Hindlimb muscle (tissue), 1 donor: ENCODE measurements at places on chromosomes 1 and 21.
A peak's percentile ranks its signal among the peaks of the same experiment; 100 is the strongest.

DNA sequence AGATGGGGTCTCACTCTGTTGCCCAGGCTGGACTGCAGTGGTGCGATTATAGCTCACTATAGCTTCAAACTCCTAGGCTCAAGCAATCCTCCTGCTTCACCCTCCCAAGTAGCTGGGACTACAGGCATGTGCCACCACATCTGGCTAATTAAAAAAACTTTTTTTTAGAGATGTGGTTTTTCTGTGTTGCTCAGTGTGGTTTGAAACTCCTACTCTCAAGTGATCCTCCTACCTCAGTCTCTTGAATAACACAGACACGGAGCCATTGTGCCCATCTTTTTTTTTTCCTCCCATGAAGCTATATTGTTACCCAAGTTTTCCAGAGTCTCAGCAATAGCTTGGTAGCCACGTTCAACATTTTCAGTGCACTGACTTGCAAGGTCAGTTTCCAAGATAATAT lies 2.7 kb downstream of the GIPC2 start:
- DNase-seq: no peak

GRCh38 chr1:223525546-223525945 lies 132.3 kb downstream of the CCDC185 start:
- no peak for DNase-seq

GRCh38 chr1:33007190-33008050 lies 29.3 kb downstream of the AK2 start:
- DNase-seq: no peak

GRCh38 chr1:202834771-202835547 lies 24.2 kb downstream of the PCAT6 start:
- DNase-seq: no peak

DNA sequence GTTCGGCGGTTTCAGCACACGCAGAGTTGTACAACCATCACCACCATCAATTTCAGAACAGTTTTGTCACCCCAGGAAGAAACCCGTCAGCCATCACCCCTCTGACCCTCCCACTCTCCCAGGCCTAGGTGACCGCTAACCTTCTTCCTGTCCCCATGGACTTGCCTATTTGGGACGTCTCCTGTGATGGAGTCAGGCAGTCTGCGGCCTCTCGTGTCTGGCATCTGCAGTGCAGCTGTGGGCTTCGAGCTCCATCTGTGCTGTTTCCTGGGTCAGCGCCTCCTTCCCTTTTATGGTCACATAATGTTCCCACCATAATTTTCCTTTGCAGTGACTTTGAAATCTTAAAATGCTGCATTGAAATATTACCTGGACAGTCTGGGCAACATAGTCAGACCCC lies 24.4 kb downstream of the SLC45A1 start:
- no peak for DNase-seq

- no peak for DNase-seq
Observed at GRCh38 chr1:8113262-8114220, 87.4 kb upstream of the ERRFI1 start.

DNA sequence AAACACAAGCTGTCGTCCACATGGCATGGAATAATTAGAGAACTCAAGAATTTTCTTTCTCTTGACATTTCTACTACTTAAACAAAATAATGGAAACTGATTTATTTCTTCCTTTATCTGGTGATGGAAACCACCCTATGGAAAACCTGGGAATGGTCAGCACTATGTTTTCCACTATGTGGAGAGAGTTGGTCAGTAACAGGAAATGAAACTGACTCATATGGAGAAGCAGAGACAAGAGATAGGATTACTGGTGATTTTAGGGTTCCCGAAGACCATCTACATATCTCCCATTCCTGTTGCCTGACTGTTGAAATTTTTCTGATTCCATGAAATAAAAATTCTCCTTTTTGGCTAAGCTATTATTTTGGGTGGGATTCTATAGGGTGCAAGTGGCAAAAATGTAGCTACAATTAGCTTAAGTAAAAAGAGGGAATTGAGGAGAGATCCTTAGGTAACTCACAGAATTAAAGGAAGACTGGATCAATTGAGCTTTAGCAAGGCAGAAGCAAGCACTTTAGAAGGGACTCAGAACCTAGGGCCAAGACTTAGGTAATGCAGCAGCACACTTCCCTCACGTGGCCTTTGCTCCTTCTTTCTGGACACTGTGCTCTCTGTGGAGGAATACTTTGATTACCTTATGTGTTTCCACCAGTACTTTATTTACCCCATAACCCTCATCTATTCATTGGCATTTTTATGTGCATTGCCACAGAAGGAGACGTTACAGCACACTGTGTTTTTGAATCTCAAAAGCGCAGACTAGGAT lies 89.6 kb downstream of the LEPR start:
- DNase-seq: no peak

- DNase-seq: no peak
Observed at GRCh38 chr1:30290581-30290980, 432.8 kb downstream of the MATN1 start.

DNA sequence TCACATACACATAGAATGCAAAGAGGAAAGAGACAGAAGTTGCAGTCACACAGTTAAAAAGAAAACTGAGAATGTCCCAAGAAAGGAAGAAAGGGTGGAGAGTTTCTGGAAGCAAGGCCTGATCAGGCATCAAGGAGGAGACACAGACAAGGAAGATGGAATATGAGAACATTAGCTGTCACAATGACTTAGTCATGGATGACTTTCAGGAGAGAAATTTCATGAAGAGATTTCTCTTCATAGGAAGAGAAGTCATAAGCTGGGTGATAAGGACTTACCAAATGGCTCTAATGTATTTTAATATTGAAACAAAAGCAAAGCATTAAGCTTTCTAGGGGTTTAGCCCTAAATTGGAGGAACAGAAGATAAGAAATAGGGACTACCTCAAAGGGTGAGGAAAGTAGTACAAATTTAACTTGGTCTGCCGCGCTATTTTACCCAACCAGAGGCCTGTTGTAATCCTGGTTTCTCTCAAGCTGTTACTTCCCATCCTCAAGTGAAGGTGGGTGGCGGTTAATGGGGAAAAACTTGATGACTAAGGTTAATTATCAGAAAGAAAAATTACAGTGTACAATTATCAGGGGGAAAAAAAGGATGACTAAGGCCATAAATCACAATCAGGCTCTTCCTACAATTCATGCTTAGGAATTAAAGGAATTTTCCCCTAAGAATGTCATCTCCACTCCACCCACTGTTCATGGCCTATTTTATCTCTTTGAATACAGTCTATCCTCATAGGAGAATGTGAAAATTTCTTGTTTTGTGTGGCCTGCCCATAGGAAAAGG lies 93.9 kb upstream of the ADGRL2 start:
- no peak for DNase-seq

GRCh38 chr1:89065079-89065868 lies at the start of gene GBP1:
GBP1 (minus strand) TSS chr1:89065208; CDS start chr1:89063234, 1,974 bp downstream.
- DNase-seq: peak; percentile 69

DNA sequence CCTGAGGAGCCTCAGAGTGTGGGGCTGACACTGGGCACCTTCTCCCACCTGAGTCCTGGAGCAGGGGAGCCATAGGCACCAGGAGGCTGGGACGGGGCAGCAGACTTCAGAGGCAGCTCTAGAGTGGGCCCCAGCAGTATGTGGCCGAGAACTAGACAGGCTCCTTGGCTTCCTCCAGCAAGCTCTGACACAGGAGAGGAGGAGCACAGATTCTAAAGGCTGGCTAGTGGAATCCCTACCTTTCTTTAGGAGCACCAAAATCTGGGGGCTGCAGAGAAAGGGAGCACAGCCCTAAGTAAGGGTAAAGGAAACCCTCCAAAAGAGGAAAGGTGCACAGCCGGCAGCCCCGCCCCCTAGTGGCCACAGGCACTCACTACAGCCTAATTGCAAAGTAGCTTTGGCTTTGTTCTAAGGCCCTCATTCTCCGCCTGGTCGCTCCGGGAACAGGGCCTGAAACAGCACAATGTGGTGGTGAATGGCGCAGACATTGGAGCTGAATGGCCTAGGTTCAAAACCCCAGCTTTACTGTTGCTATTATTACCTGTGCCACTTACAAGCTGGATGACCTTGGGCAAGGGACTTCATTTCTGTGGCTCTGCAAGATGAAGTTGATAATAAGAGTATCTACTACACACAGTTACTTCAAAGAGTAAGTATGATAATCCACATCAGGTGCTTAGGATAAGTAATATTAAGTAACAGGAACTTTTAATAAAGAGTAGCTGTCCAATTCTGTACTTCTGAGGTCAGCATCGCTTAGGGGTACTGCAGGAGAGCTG lies 8.8 kb upstream of the GUCA2A start:
- peak; percentile 46 for DNase-seq

- no peak for DNase-seq
Observed at GRCh38 chr1:90987841-90988240, 34.0 kb downstream of the ZNF644 start.

DNA sequence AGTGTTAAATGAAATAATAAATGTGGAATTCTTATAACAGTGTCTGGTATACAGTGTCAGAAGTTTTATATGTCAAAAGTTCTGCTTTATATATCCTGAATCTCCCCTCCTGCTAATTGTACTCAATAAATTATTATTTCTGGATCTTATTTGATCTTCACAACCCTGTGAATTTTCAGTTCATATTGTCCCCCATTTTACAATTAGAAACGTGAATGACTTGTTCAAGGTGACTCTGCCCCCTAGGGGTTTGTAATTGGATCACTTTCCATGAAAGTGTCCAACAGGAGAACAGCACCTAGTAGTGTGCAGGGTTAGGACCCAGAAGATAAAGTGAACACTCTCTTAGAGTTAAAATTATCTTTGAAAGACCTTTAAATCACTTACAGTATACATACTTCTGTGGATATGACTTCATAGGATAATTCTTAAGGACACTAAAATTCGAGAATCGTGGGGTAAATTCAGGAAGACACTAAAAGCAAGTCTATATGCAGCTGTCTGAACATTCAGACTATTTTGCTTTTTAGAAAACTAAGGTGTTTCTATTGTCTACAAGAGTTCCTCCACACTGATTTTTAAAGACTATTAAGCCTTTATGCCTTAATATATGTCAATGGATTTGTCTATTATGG lies 4.5 kb upstream of the DDR2 start:
- DNase-seq: no peak

DNA sequence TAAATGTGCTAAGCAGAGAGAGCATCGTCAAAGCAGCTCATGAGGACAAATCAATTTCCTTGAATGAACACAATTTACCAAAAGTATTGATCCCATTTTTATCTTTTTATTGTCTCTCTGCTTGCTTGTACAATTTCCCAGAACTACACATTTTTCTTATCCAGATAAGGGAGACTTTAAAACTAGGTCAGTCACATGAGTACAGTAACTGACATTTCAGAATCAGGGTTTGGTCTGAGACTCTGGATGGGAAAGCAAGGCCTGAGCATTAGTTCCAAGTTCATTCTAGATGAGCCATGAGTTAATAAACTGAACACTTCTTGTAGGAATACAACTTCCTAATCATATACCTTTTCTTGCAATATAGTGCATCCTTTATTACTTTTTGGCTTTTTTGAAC lies 11.5 kb upstream of the DENND2D start:
- no peak for DNase-seq

DNA sequence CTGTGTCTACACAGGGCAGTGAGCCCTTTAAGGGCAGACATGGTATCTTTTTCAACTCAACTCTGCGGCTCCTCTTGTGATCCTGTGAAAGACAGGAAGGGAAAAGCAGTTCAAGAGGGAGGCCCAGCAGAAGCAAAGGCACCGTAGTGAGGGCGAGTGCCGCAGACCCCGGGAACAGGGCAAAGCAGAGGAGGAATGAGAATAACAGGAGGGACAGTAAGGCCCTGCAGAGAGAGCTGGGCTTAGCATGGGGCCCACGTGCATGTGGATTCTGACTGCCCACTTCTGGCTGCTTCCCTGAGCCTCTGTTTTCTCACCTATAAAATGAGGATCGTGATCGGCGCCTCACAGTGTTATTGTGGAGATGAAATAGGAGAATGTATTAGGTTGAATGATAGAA lies 409.3 kb downstream of the PTPRU start:
- DNase-seq: no peak

DNA sequence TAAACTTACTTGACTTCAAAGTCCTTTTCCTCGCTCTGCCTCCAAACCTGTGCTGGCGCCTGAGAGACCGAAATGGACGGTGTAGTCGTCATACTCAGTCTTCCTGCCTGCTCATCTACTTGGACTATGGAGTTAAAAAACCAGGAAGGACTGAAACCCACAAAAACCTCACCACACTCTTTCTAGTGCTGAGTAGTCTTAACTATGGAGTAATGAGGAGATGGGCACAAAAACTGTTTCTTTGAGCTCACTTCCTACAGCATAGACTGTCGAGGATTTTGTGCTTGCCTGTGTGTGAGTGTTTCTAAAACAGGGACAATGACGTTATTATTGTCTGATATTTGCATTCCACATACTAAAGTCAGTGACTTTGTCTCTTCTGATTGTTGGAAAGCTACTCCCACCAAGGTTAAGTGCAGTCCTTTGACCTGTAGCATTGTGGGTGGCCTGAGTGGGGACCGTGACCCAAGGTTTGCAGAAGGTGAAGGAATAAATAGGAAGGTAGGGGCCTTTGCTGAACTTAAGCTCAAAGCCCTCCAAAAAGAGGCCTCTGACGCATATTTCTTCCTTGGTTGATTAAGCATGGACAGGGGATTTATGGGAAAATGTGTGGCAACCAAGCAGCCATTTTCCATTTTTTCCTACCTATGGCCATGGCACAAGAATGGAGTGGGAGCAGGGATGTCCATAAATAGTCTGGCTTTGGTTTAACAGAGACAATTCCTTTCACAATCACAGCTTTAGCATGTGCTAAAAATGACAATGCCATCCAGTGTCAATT lies 109.6 kb downstream of the ZBTB18 start:
- DNase-seq: no peak

GRCh38 chr1:229035748-229036082 lies 235.2 kb upstream of the RAB4A start:
- DNase-seq: no peak

GRCh38 chr1:15786581-15786980 lies 20.9 kb downstream of the UQCRHL start:
- no peak for DNase-seq

- no peak for DNase-seq
Observed at GRCh38 chr1:235703506-235703905, 53.9 kb upstream of the GNG4 start.

GRCh38 chr1:152768847-152769533 lies 6.0 kb upstream of the LCE1F start:
- no peak for DNase-seq

DNA sequence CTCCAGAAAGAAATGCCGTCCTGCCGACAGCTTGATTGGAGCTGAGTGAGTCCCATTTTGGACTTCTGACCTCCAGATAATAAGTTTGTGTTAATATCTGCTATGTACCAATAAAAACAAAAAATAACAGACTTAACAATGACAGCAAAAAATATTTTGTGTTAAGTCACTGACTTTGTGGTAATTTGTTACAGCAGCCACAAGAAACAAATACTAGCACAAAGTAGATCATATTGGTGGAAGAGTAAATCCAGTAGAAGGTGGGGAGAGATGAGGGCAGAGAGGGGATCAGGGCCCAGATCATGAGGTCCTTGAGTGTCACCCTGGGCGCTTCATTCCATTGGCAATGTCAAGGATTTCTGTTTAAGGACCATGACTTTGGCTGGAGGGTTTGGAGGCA lies 168.6 kb downstream of the DYRK1A start:
- DNase-seq: no peak
